ENCODE measurements at places on chromosomes 2 and 18.

DNA sequence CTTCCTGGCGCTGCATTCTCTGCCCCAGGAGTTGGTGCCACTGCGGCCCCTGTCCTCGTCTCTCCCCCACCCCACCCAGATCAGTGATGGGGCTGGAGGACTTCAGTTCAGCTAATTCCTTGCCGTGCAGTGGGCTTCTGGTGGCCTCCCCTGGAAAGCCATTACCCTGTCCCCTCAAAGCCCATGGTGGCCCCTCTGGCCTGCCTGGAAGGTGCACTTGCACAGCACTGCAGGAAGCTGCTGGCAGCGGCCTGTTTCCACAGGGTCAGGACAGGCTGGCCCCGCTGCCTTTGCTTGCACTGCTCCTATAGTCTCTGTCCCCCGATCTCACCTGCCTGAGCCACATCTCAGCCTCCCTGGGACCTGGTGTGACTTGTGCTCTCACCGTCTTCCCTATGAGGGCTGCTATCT lies 105.1 kb downstream of the USP40 start:
- peaks cover 15% of the 10 kb centered on the region for H3K36me3 ChIP-seq
- DNase-seq, result no peak
- H3K4me3 ChIP-seq, result no peak overlapping the region
- H3K27ac ChIP-seq, result no peak overlapping the region
- no peaks in the 10 kb centered on the region for H3K4me1 ChIP-seq
- H3K27me3 ChIP-seq, result no peaks in the 10 kb centered on the region

DNA sequence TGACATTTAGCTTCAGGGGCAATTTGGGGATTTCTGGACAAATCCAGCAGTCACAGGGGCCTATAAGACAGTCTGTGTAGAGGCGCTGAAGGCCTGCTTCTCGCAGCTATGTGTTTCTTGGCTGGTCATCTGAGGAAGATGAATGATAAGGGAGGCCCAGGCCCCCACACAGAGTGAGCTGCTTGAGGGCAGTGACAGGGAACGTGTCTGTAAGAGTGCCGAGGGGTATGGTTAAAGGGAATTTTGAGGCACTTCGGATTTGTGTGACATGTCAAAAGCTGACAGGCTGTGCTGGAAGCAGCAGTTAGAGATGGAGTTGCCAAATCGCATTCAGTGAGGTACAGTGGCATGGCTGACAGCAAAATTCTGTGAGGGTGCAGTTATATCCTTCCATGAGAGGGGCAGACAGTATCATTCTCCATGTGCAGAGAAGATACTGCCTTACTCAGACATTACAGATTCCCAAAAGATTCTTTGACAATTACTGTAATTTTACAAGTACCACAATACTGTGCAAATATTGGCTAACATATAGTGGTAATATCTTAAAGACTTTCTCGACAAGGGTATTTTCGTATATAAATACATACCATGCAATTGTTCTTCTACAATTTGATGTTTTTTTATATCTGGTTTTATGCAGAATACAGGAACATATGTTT lies 74.0 kb downstream of the CERS6 start:
- H3K27ac ChIP-seq, result peak overlapping the region; percentile 70
- no peaks in the 10 kb centered on the region for H3K27me3 ChIP-seq
- no peak for DNase-seq
- no peaks in the 10 kb centered on the region for H3K36me3 ChIP-seq
- H3K4me3 ChIP-seq, result no peak overlapping the region
- no peaks in the 10 kb centered on the region for H3K4me1 ChIP-seq

DNA sequence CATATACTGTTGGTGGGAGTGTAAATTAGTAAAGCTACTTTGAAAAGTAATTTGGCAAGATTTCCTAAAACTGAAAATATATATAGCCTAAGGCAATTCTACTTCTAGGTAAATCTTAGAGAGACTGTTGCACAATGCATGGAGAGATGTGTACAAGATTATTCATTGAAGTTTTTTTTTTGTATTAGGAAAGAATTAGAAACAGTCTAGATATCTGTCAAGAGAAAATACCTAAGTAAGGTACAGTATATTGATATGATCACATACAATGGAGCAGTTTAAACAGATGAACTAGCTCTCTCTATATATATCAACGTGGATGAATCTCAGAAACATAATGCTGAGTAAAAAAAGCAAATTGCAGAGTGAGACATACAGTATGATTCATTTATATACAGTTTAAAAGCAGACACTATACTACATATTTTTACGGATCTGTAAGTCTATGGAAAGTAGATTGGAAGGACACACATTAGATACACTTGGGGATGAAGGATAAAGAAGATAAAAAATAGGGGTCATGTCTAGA lies 59.3 kb upstream of the ACVR1 start:
- no peaks in the 10 kb centered on the region for H3K27me3 ChIP-seq
- no peak for DNase-seq
- H3K36me3 ChIP-seq, result no peaks in the 10 kb centered on the region
- no peak overlapping the region for H3K27ac ChIP-seq
- no peak overlapping the region for H3K4me3 ChIP-seq
- H3K4me1 ChIP-seq, result no peaks in the 10 kb centered on the region

- no peaks in the 10 kb centered on the region for H3K27me3 ChIP-seq
- no peak overlapping the region for H3K27ac ChIP-seq
- no peaks in the 10 kb centered on the region for H3K36me3 ChIP-seq
These were observed 11.7 kb upstream of the SERPINB5 start for GRCh38 chr18:63465059-63465458.

DNA sequence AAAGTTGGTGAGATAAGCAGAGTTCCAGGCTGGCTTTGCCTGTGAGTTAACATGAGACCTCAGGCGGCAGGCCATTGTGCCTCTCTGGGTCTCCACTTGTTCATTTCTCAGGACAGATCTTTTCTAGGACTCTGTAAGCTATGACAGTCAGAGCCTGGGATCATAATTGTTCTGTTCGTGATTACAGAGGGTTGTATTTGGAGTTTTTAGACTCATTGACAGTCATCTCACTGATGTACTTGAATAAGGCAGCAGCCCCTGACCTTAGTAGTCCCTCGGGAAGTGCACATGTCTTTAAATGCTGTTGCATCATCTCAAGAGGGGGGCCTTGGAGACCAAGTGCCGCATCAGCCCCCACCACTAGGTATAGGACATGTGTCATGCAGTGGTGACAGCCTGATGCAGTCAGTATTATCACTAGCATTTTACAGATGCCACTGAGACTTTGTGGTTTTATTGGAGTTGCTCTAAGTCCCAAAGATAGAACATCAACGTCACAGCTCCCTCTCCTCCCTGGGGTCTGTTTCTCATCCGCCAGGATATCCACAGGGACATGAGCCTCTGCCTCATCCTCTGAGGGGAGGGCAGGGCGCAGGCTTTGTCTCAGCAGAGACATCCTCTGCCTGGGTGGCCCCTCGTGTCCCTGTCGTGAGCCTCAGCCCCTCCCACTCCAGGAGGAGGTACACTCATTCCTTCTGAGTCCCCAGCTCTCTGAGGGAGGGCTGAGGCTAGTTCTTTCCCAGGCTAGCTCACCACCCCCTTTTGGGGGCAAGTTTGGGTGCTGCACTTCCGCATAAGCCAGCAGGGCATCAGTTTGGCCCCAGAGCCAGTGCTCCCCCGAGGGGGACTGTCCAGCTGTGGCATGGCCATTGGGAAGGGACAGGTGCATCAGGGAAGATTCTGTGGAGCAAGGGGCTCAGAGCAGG lies 14.1 kb downstream of the GLI2 start:
- H3K27ac ChIP-seq, result no peak overlapping the region
- H3K4me3 ChIP-seq, result no peak overlapping the region
- no peak for DNase-seq
- H3K36me3 ChIP-seq, result no peaks in the 10 kb centered on the region

GRCh38 chr2:222992137-222992536 lies 59.9 kb upstream of the KCNE4 start:
- no peaks in the 10 kb centered on the region for H3K27me3 ChIP-seq
- no peak for DNase-seq
- no peak overlapping the region for H3K4me3 ChIP-seq
- no peaks in the 10 kb centered on the region for H3K36me3 ChIP-seq
- H3K4me1 ChIP-seq, result no peaks in the 10 kb centered on the region

DNA sequence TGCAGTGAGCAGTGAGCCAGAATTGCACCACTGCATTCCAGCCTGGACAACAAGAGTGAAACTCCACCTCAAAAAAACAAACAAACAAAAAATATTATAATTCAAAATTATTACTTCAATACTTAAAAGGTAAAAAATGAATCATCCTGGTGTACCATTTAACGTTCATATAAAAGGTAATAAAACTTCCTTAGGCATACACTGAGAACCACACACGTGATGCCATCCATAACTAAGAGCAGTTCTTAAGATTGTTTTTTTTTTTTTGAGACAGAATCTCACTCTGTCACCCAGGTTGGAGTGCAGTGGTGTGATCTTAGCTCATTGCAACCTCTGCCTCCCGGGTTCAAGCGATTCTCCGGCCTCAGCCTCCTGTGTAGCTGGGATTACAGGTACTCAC lies 29.4 kb downstream of the YWHAQ start:
- H3K27ac ChIP-seq, result no peak overlapping the region
- no peaks in the 10 kb centered on the region for H3K27me3 ChIP-seq
- H3K36me3 ChIP-seq, result peaks cover 46% of the 10 kb centered on the region
- peaks cover 3% of the 10 kb centered on the region for H3K4me1 ChIP-seq
- no peak overlapping the region for H3K4me3 ChIP-seq

DNA sequence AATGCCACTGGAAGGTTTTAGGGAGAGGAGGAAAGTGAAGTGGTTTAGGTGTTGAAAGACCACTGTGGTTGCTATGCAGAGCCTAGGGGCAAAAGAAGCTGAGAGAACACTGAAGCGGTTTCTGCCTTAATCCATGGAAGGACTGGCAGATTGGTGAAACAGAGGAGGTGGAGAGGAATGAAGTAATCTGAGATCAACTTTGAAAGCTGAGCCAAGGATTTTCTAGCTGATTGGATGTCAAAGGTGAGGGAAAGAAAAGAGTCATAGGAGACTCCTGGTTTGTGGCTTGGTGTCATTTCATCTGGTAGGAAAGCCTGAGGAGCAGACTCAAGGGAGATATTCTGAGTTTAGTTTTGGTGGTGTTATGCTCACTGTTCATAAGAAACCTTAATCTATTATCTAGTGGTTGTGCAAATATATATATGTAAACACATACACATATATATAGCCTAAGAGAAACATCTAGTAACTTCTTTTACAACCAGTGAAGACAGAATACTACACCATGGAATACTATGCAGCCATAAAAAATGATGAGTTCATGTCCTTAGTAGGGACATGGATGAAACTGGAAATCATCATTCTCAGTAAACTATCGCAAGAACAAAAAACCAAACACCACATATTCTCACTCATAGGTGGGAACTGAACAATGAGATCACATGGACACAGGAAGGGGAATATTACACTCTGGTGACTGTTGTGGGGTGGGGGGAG lies 134.1 kb upstream of the CREB1 start:
- no peak overlapping the region for H3K27ac ChIP-seq
- no peak for DNase-seq
- no peaks in the 10 kb centered on the region for H3K27me3 ChIP-seq
- H3K4me3 ChIP-seq, result no peak overlapping the region
- H3K36me3 ChIP-seq, result no peaks in the 10 kb centered on the region

- H3K4me1 ChIP-seq, result peaks cover 53% of the 10 kb centered on the region
- H3K4me3 ChIP-seq, result peak within 1 kb of the TSS; percentile 59
- H3K36me3 ChIP-seq, result no peaks in the 10 kb centered on the region
- DNase-seq, result no peak
These were observed at the start of gene BCL11A for GRCh38 chr2:60553495-60554073. Gene BCL11A, minus strand, starts transcription at chr2:60553654. Its CDS starts 384 bp downstream, at chr2:60553270.

- peaks cover 87% of the 10 kb centered on the region for H3K4me1 ChIP-seq
- no peaks in the 10 kb centered on the region for H3K27me3 ChIP-seq
- no peak overlapping the region for H3K4me3 ChIP-seq
- no peaks in the 10 kb centered on the region for H3K36me3 ChIP-seq
- DNase-seq, result no peak
- H3K27ac ChIP-seq, result peak overlapping the region; percentile 83
These were observed 68.5 kb downstream of the STPG4 start for GRCh38 chr2:47086571-47086970.

DNA sequence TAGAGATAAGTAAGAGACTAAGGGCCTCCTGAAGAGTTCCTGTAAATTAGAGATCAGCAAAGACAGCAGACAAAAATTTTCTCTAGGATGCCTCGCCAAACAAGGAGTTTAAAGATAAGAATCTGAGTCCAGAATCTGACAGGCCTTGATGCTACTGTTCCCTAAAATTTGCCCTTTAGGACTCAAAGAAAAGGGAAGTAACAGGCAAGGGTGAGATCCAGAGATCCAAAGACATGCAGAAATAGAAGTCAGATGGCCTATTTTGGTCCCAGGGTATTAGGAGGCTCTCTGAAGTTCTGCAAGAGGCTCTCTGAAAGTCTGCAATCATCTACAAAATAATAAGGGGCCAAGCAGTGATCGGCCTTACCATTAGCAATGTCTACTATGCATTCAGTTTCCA lies 33.0 kb downstream of the GALNT5 start:
- no peak overlapping the region for H3K4me3 ChIP-seq
- no peaks in the 10 kb centered on the region for H3K27me3 ChIP-seq
- no peaks in the 10 kb centered on the region for H3K36me3 ChIP-seq
- no peak overlapping the region for H3K27ac ChIP-seq
- DNase-seq, result no peak

GRCh38 chr18:57666818-57667497 lies 45.3 kb upstream of the NARS1 start:
- DNase-seq, result peak; percentile 36
- no peaks in the 10 kb centered on the region for H3K36me3 ChIP-seq
- no peaks in the 10 kb centered on the region for H3K27me3 ChIP-seq
- H3K4me3 ChIP-seq, result no peak overlapping the region
- no peaks in the 10 kb centered on the region for H3K4me1 ChIP-seq

DNA sequence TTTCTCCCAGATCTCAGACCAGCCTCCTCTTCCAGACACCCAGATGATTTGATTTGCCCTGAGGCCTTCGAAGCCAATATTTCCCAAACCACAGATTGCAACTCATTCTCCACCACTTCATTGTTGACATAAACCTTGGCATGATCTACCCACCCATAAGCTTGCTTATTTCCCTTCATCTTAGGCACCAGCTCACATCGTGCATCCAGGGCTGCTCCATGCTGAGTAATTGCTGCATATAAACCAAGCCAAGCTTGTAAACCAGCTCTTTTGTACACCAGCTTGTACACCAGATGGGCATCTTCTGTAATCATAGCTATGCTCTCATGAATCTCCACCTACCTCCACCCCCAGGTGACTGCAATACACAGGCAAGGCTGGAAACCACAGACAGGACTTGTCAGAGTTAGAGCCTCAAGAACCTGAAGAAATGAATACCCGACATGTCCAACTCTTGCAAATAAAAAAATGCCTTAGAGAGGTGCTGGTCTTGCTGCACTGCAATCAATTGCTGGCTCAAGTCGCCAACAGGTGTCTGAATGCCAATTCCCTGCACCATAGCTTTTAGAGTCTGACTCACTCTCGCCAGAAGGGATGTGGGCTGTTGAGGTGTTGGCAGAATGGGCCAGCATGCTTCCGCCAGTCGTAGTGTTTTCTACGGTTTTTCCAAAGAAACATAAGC lies 31.5 kb downstream of the TRABD2A start:
- no peak overlapping the region for H3K4me3 ChIP-seq
- no peaks in the 10 kb centered on the region for H3K36me3 ChIP-seq
- H3K4me1 ChIP-seq, result peaks cover 11% of the 10 kb centered on the region
- no peaks in the 10 kb centered on the region for H3K27me3 ChIP-seq
- no peak overlapping the region for H3K27ac ChIP-seq

- no peaks in the 10 kb centered on the region for H3K27me3 ChIP-seq
- DNase-seq, result no peak
- no peaks in the 10 kb centered on the region for H3K4me1 ChIP-seq
- no peak overlapping the region for H3K27ac ChIP-seq
- H3K36me3 ChIP-seq, result no peaks in the 10 kb centered on the region
- H3K4me3 ChIP-seq, result no peak overlapping the region
These were observed 716.6 kb downstream of the NRXN1 start for GRCh38 chr2:50315336-50315735.

Data from tibial nerve (tissue), 4 donors.